Stimulated activated CD4-positive, alpha-beta T cell treated with anti-CD3 and anti-CD28 coated beads, Interleukin-15, amount 100 ng/mL, for 1 hour (primary cell): ENCODE measurements at places on chromosomes 7 and 10.

- DNase-seq: no peak
Observed at GRCh38 chr7:42128703-42129102, 108.3 kb downstream of the GLI3 start.

- no peak for DNase-seq
Observed at GRCh38 chr10:43055991-43056567, 20.8 kb upstream of the RET start.

- no peak for DNase-seq
Observed at GRCh38 chr7:144438759-144439158, 35.3 kb upstream of the NOBOX start.

GRCh38 chr7:3722396-3722922 lies 421.4 kb downstream of the SDK1 start:
- no peak for DNase-seq

GRCh38 chr10:91887272-91888076 lies 21.8 kb downstream of the FGFBP3 start:
- DNase-seq: peak; percentile 7

- no peak for DNase-seq
Observed at GRCh38 chr7:64192148-64192704, 14.8 kb upstream of the ZNF735 start.

DNA sequence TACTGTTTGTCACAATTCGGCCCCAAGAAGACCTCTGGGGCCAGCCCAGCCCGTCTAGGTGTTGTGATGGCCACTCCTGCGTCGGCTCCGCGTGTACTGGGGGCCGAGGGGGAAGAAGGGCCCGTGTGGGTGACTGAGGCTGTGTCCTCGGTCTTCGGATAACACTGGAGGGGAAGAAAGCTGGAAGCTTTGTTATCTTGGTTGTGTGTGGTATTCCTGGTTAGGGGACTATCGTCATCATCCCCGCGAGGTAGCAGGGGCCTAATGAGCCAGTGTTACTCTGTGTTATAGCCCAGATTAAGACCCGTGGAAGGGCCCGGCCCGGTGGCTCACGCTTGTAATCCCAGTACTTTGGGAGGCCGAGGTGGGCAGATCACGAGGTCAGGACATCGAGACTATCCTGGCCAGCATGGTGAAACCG lies 854 bp downstream of the MTG1 start:
- DNase-seq: no peak

GRCh38 chr7:92293896-92294590 lies 48.3 kb downstream of the ANKIB1 start:
- DNase-seq: no peak

DNA sequence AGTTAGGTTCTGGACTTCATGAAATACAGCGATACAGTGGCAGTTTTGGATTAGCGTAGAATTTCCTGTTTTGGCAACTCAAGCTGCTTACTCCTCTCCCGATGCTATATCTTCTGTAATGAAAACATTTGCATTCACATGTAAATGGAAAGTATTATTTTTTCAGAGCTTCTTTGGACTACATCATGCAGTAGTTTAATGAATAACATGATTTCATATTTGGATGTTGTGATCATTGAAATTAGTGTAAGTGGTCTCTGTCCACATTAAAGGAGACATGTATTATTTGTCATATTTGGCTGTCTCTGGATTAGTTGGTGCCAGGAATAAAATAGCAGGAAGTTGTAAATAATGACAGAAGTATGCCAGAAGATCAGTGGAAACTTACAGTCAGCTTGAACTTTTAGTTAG lies 331.6 kb downstream of the GFRA1 start:
- no peak for DNase-seq

- DNase-seq: no peak
Observed at GRCh38 chr7:36045830-36046341, 107.2 kb upstream of the EEPD1 start.

GRCh38 chr7:28890137-28890536 lies 68.0 kb downstream of the TRIL start:
- DNase-seq: no peak

GRCh38 chr7:18402488-18403183 lies 92.9 kb upstream of the HDAC9 start:
- no peak for DNase-seq

GRCh38 chr7:28081016-28081415 lies 99.6 kb downstream of the JAZF1 start:
- DNase-seq: no peak

DNA sequence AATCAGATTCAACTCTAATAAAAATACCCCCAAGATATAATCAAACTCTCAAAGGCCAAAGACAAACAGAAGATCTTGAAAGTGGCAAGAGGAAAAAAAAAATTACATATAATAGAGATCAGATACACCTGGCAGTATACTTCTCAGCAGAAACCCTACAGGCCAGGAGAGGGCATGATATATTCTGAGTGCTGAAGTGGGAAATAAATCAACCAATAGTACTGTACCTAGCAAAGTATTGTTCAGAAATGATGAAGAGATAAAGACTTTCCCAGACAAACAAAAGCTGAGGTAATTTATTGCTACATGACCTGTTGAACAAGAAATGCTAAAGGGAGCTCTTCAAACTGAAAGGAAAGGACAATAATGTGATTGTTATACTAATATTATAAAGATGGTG lies 291.9 kb downstream of the SH2D4B start:
- DNase-seq: no peak

GRCh38 chr10:133400624-133401424 lies 6.9 kb downstream of the MTG1 start:
- no peak for DNase-seq

DNA sequence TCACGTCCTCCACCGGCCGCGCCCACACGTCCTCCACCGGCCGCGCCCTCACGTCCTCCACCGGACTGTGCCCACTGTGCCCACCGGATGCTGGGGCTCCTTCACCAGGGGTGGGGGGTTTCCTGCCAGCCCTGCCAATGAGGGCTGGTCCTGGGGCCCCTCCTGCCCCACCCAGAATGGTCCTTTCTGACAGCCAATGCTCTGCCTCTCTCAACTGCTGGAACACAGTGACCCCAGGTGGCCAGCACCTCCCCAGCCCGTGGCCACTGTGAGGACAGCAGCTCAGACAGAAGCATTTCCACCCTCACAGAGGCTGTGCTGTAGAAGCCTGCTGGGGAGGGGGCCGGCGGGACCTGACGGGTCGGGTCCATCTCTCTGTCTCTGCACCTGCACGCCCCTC lies 90.1 kb upstream of the DNAAF5 start:
- DNase-seq: no peak

GRCh38 chr7:30471205-30471604 lies 7.4 kb downstream of the NOD1 start:
- DNase-seq: no peak

- no peak for DNase-seq
Observed at GRCh38 chr7:75691793-75692543, 46.8 kb downstream of the HIP1 start.

DNA sequence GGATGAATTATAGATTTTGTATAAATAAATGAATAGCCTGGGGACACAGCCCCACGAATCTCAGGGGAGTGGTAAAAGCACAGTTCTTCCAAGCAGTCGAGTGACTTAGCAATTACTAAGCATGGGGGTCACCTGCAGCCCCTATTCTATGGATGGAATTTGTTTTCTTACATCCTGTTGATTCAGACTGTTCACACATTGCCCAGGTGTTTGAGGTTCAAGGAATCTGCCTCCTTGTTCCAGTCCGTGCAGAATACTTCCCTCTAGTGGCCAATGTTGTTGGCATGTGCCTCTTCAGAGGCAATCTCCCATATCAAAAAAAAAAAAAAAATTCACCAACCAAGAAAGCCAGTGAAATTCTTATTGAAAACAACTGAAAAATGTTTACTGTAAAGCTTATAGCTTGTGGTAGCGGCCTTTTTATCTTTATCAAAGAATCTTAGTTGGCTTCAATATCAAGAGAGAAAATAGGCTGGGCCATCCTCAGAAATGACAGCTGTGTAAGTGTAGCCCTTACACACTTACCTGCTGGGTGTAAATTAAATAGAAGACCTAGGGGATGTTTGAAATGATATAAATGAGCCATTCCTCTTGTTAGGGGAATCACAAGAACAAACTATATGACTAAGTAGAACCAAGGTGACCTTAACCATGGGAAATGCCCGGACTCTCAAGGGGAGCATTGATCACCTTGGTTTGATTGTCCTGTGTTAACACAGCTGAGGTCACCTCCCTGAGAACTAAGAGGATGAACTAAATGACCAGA lies 7.8 kb downstream of the LIPM start:
- DNase-seq: no peak

- no peak for DNase-seq
Observed at GRCh38 chr7:157555944-157556641, 219.3 kb downstream of the DNAJB6 start.

- no peak for DNase-seq
Observed at GRCh38 chr10:2076528-2076927, 339.2 kb upstream of the ADARB2 start.

DNA sequence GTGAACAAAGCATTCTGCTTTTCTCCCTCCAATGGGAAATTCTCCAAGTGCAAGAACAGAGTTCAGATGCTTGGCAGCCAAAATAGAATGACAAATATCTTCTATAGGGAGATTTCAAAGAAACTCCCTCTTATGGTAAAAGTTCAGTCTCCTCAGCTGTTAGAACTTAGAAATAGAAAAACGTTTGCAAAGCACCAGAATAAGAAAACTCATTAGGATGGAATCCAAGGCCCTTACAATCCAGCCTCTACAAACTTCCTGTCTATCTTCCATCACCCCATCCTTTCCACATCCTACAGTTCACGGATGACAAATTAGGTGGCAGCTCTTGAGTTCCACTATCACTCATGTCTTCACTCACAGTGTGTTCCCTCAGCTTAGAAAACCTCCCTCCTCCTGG lies 25.7 kb downstream of the FAM13C start:
- no peak for DNase-seq

DNA sequence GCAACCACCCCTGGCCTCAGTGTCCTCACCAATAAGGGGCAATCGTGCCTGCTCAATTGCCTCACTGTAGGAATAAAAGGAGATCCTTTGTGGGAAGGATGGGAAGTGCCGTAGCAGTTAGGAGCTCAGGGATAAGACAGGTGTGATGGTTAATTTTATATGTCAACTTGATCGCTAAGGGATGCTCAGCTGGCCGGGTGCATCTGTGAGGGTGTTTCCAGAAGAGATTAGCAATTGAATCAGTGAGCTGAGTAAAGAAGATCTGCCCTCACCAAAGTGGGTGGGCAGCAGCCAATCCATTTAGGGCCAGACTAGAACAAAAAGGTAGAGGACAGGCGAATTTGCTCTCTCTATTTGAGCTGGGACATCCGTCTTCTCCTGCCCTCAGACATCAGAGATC lies 46.3 kb downstream of the BUB3 start:
- DNase-seq: no peak

- DNase-seq: no peak
Observed at GRCh38 chr7:133780912-133781311, 346.2 kb upstream of the LRGUK start.

DNA sequence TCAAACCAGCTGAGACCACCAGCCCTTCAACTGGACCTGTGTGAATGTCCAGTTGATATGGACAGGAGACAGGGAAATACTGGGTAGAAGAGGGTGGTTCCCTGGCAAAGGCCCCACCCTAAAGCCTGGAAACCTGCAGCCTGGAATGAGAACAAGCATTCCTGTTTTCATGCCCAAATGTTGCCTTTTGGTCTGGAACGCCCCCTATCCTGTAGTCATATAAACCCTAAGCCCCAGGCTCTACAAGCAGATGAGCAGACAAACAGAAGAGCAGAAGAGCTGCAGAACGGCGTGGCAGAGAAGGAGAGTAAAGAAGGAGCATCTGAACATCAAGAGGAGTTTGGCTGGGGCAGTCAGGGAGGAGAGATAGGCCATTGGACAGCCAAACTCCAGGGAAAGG lies 38.4 kb downstream of the SYPL1 start:
- DNase-seq: no peak

GRCh38 chr10:99444383-99445045 lies 14.1 kb upstream of the GOT1 start:
- no peak for DNase-seq

- no peak for DNase-seq
Observed at GRCh38 chr10:70558295-70558694, 44.2 kb downstream of the PRF1 start.
